ENCODE measurements at places on chromosomes 12 and 14.

DNA sequence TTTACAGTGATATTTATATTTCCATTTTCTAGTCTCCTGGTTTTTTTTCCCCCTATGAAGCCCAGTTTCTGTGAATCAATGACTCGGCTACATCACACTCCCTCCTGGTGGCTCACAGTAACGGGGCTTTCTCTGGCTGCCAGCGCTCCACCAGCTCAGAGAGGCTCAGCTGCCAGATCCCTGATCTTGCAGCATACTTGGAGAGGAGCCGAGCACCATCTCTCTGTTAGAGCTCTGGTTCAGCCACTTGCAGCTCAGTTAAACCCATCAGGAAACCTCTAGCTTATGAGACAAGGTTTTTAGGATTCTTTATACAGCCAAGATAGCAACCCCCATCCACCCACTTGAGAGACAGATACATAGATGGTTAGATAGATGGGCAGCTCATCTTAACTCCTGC, 74.6 kb downstream of the CIT start:
- no peak for DNase-seq

DNA sequence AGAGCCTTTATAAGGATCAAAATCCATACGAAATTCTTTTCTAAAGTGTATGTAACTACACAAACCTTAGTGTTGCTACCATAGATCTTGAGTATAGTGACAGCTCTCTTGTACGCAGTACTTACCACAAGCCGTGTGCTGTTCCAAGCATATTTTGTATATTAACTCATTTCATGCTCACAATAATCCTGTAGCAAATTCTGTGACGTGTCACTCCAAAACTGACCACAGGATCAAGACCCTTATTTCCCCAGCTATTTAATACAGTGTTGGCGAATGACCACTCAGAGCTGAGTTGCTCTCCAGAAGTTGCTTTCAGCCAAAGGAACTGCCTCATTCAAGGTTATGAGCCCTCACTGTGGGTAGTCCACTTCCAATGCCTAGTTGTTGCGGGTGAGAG, 169.8 kb downstream of the BTG1 start:
- DNase-seq = no peak

GRCh38 chr12:4478933-4479332, 33.3 kb upstream of the FGF6 start:
- DNase-seq = no peak

DNA sequence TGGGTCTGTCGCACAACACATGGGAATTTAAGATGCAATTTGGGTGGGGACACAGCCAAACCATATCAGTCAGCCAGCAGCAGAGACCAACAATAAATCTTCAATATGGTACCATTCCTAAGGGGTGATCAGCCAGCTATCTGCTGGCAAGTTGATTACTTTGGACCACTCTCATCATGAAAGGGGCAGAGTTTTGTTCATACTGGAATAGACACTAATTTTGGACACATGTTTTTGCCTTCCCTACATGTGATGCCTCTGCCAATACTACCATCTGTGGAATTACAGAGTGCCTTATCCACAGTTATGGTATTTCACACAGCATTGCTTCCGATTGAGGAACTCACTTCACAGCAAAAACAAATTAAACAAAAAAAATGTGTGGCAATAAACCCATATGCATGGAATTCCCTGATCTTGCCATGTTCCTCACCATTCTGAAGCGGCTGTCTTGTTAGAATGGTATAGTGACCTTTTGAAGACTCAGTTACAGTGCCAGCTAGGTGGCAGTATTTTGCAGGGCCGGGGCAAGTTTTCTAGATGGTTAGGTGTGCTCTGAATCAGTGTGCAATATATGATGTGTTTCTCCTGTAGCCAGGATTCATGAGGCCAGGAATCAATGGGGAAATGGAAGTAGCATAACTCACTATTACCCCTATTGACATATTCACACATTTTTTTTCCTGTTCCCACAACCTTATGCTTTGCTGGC, 179.0 kb upstream of the IGF1 start:
- no peak for DNase-seq

DNA sequence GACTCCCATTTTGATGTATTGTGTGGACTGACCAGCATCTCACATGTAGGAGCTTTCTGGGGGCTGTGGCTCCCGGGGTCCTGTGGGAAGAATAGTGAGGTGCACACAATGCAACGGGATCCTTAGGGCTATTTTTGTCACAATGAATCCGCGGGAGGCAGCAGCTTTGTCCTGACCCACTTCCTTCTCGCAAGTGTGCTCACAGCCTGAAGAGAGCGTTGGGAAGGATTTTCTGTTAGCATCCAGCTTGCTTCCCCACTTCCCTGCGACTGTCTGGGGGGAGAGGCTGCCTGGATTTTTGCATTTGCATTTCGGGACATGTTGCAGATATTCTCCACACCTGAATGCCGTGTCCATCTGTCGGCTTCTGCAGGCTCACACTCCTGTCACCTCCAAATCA, 31.9 kb downstream of the FZD10 start:
- no peak for DNase-seq

- no peak for DNase-seq
Observed at GRCh38 chr12:124499898-124500244, 67.5 kb downstream of the NCOR2 start.

- DNase-seq = no peak
Observed at GRCh38 chr12:104833756-104834155, 124.3 kb downstream of the SLC41A2 start.

GRCh38 chr14:102451064-102451352, 58.6 kb downstream of the ANKRD9 start:
- DNase-seq = no peak

Data from HCT116 (cell line).